Activated T-helper 1 cell treated with anti-CD3 and anti-CD28 coated beads, Interleukin-12 subunit alpha, Interleukin-12 subunit beta, Interleukin-2, Interleukin-4 antibody, amounts not matched to agents 30 ng/mL and 10 ng/mL and 1 ng/mL, durations not matched to agents 14 hours and 24 hours and 36 hours (primary cell): ENCODE measurements at places on chromosomes 7 and 10. TPM values are rescaled to one million over a fixed set of nuclear protein-coding genes. Genes with fewer than 3 reads are reported as not detected.

DNA sequence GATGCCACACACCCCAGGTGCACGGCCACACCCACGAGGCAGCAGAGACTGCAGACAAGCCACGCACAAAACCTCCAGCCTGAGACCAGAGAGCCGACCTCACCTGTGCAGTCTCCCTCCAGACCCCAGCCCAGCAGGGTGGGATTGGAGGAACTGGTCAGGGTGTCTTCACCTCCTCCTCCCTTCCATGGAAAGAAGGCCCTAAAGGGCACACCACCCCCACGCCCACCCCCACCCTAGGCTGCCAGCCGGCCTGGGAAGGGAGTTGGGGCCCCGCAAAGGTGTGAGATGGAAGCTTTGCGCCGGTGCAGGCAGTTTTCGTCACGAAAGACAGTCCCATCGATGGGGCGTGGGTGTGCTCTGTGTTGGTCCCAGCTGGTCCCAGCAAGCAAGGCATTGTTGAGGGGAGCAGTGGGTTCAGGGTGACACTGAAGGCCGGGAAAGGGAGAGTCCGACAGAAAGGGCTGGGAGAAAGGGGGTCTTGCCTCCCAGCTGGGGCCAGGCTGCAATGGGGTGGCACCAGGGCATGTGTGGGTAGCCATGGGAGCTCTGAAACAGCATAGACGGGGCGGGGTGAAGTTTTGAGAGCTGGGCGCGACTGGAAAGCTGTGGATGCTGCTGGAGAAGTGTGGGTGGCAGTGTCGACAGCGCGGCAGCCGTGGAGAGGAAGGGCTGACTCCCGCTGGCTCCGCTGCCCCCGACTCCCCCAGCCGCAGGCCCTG, 349.2 kb downstream of the GLRX3 start:
- H3K27ac ChIP-seq = no peak overlapping the region
- no peaks in the 10 kb centered on the region for H3K27me3 ChIP-seq
- DNase-seq = no peak
- no peaks in the 10 kb centered on the region for H3K4me1 ChIP-seq
- H3K36me3 ChIP-seq = no peaks in the 10 kb centered on the region
- H3K4me3 ChIP-seq = no peak overlapping the region

PRDX3 gene
- total RNA-seq = 158 and 163 TPM in 2 replicates

GRCh38 chr7:121960678-121961077, 87.7 kb downstream of the PTPRZ1 start:
- no peak overlapping the region for H3K4me3 ChIP-seq
- no peak overlapping the region for H3K27ac ChIP-seq
- H3K36me3 ChIP-seq = no peaks in the 10 kb centered on the region
- no peak for DNase-seq
- no peaks in the 10 kb centered on the region for H3K27me3 ChIP-seq

GRCh38 chr7:100588438-100588837, 2.3 kb downstream of the FBXO24 start:
- H3K27ac ChIP-seq = no peak overlapping the region
- H3K4me3 ChIP-seq = peak overlapping the region; percentile 70
- peaks cover 4% of the 10 kb centered on the region for H3K36me3 ChIP-seq
- no peak for DNase-seq
- H3K4me1 ChIP-seq = peaks cover 19% of the 10 kb centered on the region
- peaks cover 3% of the 10 kb centered on the region for H3K27me3 ChIP-seq

GRCh38 chr7:149830997-149831740, 7.0 kb upstream of the ZNF862 start:
- no peak overlapping the region for H3K4me3 ChIP-seq
- H3K27me3 ChIP-seq = peaks cover 9% of the 10 kb centered on the region
- H3K4me1 ChIP-seq = no peaks in the 10 kb centered on the region
- no peak overlapping the region for H3K27ac ChIP-seq
- no peak for DNase-seq

GRCh38 chr10:74868392-74868977, 42.1 kb downstream of the KAT6B start:
- no peak overlapping the region for H3K27ac ChIP-seq
- DNase-seq = no peak
- H3K4me3 ChIP-seq = no peak overlapping the region
- H3K4me1 ChIP-seq = peaks cover 22% of the 10 kb centered on the region
- no peaks in the 10 kb centered on the region for H3K27me3 ChIP-seq
- H3K36me3 ChIP-seq = no peaks in the 10 kb centered on the region

DNA sequence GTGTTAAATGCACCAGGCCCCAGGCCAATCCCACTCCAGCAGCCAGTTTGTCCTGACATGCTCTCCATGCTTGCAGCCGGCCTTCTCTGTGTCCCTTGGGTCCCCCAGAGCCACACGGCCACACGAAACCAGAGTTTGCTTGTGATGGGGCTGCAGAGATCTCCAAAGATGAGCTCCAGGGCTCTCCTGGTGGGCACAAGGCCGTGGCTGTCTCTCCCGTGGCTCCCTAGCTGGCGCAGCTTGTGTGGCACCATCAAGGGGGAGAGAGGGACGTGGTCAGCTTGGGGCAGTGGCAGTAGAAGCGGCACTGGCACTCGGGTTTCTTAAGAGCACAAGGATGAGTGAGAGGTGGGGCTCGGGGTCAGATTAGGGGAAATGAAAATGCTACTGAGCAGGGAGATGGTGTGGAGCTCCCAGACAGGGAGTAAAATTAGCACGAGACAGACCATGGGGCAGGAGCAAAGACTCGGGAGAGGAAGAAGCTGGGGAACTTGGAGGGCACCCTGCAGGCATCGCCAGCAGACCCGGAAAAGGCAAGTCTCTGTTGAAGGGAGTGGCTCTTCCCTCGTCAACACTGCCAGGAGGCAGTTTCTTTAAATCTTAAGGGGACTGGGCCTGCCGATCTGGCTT, 572.5 kb upstream of the FOXK1 start:
- no peaks in the 10 kb centered on the region for H3K27me3 ChIP-seq

GRCh38 chr10:27240212-27241009, at the start of gene ACBD5:
TSS of gene ACBD5 (minus strand) at chr10:27240797. CDS start at chr10:27240688, 109 bp downstream.
- peaks cover 29% of the 10 kb centered on the region for H3K4me1 ChIP-seq
- peaks cover 9% of the 10 kb centered on the region for H3K36me3 ChIP-seq
- peak within 1 kb of the TSS; percentile 89 for H3K4me3 ChIP-seq
- DNase-seq = peak; percentile 70
- peak within 1 kb of the TSS; percentile 93 for H3K27ac ChIP-seq

DNA sequence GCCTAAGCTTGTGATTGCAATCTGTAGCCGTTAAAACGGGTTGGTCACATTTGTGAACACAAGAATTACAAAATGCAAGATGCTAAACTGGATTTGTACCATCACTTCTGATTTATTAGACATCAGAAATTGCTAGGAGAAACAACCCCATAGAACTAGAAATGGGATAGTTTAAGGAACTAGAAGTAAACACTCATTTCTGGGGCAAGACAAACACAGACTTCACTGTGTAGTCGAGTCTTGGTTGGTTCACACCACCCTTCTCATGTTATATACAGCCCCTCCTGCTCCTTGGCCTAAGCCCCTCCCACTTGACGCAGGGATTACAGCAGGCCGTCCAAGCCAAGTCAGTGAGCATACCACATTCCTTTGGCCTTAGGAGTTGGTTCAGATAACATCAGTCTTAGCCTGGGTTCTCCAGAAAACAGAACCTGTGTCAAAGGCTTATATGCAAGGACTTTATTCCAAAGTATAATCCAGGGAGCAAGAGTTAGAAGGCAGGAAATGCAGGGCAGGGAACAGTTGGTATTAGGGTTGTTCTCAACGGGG, 2.0 kb upstream of the NRAP start:
- H3K36me3 ChIP-seq = no peaks in the 10 kb centered on the region
- H3K4me3 ChIP-seq = no peak overlapping the region
- peaks cover 15% of the 10 kb centered on the region for H3K4me1 ChIP-seq
- H3K27ac ChIP-seq = no peak overlapping the region

GRCh38 chr7:20064974-20065862, 152.0 kb downstream of the MACC1 start:
- no peak overlapping the region for H3K27ac ChIP-seq
- H3K4me1 ChIP-seq = peaks cover 6% of the 10 kb centered on the region
- H3K27me3 ChIP-seq = no peaks in the 10 kb centered on the region
- DNase-seq = no peak
- H3K4me3 ChIP-seq = no peak overlapping the region

DNA sequence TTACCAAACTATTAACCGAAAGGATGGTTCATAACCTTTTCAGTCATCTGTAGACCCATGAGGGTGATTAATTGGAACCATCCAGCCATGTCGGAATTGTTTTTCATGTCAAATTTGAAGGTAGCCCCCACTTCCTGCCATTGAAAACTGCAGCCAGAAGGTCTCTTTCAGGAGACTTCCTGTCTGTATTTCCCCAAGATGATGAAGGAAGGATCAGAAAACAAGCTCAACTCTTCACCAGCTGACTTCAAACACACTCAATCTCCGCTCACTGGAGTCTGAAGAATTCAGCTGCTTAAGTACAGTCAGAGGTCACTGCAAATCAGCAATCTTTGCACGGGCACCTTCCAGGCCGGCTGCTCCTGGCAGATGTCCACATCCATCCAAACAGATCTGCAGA, 291.7 kb upstream of the NPVF start:
- DNase-seq = no peak
- H3K4me3 ChIP-seq = no peak overlapping the region
- H3K36me3 ChIP-seq = peaks cover 7% of the 10 kb centered on the region
- peak overlapping the region; percentile 36 for H3K27ac ChIP-seq
- peaks cover 39% of the 10 kb centered on the region for H3K4me1 ChIP-seq
- H3K27me3 ChIP-seq = no peaks in the 10 kb centered on the region

DNA sequence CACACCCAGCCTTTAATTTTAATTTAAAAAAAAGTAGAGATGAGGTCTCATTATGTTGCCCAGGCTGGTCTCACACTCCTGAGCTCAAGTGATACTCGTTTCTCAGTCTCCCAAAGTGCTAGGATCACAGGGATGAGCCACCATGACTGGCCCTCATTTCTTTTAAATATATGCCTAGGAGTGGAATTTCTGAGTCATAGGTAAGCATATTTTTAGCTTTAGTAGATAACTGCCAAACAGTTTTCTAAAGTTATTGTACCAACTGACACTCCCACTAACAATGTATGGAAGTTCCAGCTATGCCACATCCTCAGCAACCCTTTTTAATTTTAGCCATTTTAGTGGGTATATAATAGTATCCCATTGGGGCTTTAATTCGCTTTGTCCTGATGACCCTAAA, 13.8 kb upstream of the PPIF start:
- peaks cover 63% of the 10 kb centered on the region for H3K4me1 ChIP-seq
- H3K4me3 ChIP-seq = no peak overlapping the region
- no peaks in the 10 kb centered on the region for H3K27me3 ChIP-seq
- DNase-seq = no peak

DNA sequence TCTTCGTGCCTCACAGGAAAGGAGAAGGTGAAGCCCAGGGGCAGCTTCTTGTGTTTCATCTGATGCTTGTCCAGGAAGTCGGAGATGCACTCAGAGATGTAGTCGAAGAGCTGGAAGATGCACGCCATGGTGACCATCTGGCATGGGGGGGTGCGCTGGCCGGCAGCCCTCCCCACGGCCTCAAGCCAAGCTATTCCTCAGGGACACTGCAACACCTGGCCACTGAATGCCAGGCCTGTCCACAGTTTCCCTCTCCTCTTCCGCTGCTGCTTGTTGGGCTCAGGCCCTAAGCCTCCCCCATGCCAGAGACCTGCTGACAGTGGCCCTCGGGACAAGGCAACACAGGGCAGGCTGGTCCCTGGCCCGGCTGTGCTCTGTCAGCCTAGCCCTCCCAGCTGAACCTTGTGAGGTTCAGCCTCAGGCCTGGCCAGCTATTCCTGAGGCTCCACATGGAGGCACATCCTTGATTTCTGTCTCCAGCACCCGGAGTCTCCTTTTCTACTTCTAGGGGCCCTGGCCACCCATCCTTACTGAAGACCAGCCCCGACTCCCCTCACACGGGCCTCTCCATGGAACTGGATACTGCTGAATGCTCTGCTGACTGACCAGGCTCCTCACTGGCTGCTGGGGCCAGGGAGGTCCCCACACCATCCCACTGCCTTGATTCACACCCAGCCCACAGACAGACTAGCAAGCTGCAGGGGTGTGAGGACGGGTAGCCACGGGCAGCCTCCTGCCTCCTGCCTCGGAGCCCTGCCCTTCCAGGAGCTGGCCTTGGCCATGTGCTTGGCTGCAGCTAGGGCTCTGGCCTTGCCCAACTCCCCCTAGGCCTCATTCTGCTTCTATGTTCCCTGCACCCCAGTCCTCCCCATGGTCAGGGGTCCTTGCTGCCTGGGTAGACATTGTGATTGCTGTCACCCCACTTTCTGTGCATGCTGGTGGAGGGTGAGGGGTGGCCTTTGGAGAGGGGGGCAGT, 10.1 kb upstream of the MYL7 start:
- H3K4me3 ChIP-seq = no peak overlapping the region
- no peak overlapping the region for H3K27ac ChIP-seq
- H3K4me1 ChIP-seq = no peaks in the 10 kb centered on the region
- no peaks in the 10 kb centered on the region for H3K36me3 ChIP-seq
- no peak for DNase-seq

- H3K27ac ChIP-seq = no peak overlapping the region
- peaks cover 11% of the 10 kb centered on the region for H3K4me1 ChIP-seq
- DNase-seq = no peak
- no peaks in the 10 kb centered on the region for H3K36me3 ChIP-seq
Measured at GRCh38 chr7:5420067-5420880, 3.4 kb downstream of the TNRC18 start.

COL1A2 gene
- 9.3 and 10.2 TPM in 2 replicates for total RNA-seq

DNA sequence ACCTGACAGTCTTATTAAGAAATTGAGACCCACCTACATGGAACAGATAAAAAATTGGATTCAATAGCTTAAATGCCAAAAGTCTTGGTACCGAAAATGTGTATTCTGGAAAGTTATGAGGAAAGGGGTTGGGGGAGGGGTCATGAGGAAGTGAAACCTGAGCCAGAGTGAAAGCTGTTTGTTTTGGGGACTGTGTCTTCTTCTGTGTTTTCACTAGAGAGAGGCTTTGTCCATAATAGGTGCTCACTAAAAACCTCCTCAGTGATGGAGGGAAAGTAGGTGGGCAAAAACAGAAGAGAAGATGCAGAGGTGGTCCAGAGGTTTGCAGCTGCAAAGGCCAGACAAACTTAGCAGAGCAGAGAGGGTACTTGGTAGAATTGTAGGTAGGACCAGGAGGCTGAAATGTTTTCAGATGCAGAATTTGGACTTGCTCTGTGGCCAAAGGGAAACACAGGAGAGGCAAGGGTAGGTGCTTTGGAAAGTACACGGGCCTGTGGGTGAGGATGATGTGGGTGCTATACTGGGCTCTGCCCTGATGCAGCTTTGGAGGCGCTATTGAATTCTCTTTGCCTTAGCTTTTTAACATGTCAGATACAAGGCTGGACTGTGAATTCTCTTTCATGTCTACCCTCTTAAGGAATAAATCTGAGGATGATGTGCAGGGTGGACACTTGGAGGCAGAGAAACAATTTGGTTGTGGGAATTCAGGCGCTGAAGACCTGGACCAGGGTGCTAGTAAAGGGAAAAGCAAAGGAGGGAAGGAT, 254.6 kb downstream of the PTEN start:
- H3K36me3 ChIP-seq = peaks cover 4% of the 10 kb centered on the region
- DNase-seq = no peak
- H3K27ac ChIP-seq = no peak overlapping the region
- no peak overlapping the region for H3K4me3 ChIP-seq
- peaks cover 18% of the 10 kb centered on the region for H3K4me1 ChIP-seq
